ENCODE measurements at places on chromosomes 4 and X.

DNA sequence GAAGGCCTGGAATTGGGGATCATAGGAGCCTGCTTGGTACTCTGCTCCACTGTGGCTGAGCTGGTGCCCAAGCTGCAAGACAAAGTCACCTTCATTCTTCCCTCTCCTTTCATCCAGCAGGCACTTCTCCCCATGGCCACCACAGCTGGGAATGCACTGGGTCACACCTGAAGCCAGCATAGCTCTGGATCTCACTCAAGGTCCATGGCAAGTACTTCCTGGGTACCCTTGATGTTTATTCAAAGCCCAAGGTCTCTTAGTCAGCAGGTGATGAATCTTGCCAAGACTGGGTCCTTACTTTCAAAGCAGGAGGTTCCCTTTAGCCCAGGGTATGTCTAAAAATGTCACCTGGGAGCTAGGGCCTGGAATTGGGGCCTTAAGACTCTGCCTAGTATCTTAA is 4.9 kb upstream of the SLC4A4 start:
- DNase-seq, result no peak

GRCh38 chrX:3216581-3217180 is 129.8 kb downstream of the MXRA5 start:
- no peak for DNase-seq

- no peak for DNase-seq
Measured at GRCh38 chr4:27629532-27630225, 769.0 kb downstream of the STIM2 start.

- DNase-seq, result no peak
Measured at GRCh38 chr4:101141855-101142254, 205.5 kb downstream of the PPP3CA start.

DNA sequence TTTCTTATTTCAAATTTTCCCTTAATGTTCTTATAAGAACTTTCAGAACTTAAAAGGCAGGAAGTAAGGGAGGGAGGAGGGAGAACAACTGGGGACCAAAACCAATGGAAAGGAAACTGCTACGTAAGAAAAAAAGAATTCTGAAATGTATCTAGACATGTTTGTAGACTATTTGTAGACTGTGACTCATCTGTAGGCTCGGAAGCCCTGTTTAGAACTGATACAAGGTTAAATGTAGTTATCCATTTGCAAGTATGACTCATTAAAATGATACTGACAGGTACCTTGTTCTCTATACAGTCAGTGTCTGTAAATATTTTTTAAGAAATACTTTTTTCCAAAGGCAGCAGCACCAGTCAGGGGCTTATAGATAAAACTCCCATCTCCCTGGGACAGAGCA is 202.0 kb downstream of the DHX15 start:
- DNase-seq, result peak; percentile 60

GRCh38 chrX:9884031-9884779 is 83.0 kb upstream of the CLDN34 start:
- no peak for DNase-seq

DNA sequence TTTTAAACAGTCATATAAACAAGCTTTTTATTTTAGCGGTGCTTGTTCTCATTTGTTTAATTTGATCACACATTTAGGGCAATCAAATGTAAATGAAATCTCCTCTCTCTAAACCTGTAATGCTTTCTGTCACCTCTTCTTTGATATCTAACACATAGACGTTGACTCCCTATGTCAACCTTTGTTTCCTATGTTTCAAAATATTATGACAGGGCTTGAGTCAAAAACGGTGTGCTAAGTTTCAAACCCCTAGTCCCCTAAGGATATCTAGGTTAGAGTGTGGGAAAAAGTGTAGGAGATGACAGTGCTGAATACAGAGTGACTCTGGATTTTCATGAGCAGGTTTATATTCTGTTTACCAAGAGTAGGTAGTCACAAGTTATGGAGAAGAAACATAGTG is 224.0 kb upstream of the CNKSR2 start:
- DNase-seq, result no peak

All from H4 (cell line).